ENCODE measurements at places on chromosomes 1 and 21.

DNA sequence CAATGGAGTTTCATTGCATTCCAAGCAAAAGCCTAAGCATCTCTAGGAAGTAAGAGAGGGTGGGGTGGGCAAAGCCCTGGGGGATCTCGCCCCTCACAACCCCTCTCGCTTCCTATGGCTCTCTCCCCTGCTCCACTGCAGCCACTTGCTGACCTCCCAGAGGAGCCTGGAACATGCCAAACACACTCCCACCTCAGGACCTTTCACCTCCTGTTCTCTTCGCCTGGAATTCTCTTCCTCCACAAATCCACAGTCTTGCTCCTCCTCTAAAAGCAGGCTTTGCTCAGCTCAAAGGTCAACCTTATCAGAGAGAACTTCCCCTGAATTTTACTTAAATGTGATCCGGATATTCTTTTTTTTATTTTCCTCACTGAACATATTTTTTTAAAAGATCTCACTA is 20.9 kb upstream of the SRRM1 start:
- DNase-seq: no peak

DNA sequence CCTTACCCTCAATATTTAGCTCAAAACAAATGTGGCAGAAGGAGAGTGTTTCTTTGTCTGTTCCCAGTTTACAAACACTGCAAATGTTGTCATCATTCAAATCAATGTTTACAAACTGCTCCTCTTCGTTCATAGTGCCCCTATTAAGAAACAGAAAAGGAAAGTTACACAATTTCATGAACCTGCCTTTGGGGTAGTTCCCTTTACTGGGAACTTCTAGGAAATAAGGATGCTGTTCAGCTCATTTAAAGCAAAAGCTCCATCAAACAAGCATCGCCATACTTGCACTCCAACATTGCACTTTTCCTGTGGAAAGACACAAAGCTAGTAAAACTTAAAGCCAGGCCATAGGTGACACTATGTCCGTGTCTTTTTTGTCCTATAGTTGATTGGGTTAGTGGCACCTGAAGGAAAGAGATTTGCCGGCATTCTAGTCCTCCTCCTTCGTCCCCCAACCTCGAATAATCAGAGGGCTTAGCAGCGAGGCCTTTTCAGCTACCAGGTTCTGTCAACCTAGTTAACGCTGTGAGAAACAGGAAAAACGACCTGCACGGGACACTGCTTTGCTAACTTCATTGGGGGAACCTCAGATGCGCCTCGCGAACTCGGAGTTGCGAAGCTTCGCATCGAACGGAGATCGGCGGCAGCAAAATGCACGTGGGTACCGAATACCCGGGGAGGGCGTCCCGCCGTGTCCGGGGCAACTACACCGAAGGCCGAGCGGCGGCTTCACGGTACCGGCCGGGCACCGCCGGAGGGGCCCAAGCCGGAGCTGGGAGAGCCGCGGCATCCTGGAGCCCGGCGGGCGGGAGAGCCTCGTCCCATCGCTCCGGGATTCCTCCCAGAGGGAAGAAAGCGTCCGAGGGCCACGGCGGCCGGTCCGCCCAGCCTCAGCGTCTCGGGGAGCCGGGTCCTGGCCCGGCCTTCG is 706 bp downstream of the C21orf91 start:
- peak; percentile 40 for DNase-seq

DNA sequence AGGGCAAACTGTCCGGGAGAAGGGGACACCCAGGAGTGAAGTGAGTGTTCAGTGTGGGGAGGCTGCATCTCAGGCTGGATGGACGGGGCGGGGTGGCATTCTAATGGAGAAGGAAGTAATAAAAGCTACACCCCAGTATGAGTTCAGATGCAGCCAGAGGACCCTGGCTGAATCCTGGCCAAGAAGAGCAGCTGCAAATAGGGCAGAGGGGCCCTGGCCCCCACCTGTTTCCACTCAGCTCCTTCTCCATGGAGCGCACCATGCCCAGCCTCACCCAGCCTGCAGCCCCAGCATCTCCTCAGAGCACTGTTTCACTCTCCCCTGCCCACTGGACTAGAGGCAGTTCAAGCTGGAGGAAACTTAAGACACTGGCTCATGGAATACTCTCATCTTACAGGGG is 46.4 kb downstream of the KCND3 start:
- DNase-seq: no peak

- no peak for DNase-seq
Observed at GRCh38 chr1:84847253-84848250, 45.5 kb downstream of the LPAR3 start.

DNA sequence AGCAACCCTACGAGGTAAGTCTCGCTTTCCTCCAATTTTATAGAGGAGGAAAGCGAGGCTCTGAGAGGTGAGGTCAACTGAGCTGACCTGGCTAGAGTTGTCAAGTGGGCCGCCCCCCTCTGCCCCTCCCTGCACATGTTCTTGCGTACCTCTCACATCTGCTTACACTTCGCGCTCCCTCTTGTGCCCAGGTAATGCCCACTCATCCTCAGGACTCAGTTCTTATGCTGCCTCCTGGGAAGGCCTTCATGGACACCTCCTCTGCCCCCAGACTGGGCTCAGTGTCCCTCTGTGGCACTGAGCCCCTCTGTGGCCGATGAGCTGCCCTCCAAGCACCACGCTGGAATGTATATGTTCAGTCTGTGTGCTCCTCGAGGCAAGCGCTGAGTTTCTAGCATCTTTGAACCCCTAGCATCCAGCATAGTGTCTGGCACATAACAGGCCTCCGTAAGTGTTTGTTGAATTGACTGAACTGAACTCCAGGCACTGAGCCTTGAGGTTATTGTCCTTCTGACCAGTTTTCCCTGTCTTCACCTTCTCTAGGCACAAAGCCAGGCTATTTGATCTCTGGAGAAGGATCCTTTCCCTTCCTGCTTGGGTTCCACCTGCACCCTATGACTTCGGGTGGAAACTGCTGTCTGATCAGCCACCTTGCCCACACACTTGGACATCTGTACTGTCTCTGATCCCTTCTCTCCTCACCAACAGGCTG is 13.5 kb downstream of the MOV10 start:
- no peak for DNase-seq

- DNase-seq: no peak
Observed at GRCh38 chr1:180229483-180230415, at the start of gene LHX4. TSS of gene LHX4 (plus strand) at chr1:180230264. CDS start at chr1:180230530, 266 bp downstream.

DNA sequence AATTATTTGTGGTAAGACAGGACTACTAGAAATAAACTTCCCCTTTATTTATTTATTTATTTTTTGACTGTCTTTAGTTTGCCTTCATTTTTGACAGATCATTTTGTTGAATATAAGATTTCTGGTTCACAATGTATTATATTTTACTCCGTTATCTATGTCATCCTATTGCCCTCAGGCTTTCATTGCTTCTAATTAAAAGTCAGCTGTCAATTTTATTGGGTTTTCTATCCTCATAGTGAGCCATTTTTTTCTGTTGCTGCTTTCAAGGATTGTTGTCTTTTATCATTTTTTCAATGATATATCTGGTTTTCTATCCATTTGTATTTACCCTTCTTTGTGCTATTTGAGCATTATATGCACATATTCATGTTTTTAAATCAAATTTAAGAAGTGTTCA is 866.2 kb downstream of the LRRIQ3 start:
- DNase-seq: no peak

DNA sequence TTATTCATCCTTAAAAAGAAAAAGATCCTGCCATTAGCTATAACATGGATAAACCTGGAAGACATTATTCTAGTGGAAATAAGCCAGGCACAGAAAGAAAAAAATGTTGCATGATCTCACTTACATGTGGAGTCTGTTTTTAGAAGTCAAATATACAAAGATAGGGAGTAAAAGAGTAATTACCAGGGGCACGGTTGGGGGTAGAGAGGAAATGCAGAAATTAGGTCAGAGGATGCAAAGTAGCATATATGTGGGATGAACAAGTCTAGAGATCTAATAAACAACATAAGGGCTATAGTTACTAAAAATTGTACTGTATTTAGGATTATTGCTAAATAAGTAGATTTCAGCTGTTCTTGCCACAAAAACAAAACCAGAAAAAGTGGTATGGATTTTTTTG is 61.4 kb upstream of the CD53 start:
- no peak for DNase-seq

DNA sequence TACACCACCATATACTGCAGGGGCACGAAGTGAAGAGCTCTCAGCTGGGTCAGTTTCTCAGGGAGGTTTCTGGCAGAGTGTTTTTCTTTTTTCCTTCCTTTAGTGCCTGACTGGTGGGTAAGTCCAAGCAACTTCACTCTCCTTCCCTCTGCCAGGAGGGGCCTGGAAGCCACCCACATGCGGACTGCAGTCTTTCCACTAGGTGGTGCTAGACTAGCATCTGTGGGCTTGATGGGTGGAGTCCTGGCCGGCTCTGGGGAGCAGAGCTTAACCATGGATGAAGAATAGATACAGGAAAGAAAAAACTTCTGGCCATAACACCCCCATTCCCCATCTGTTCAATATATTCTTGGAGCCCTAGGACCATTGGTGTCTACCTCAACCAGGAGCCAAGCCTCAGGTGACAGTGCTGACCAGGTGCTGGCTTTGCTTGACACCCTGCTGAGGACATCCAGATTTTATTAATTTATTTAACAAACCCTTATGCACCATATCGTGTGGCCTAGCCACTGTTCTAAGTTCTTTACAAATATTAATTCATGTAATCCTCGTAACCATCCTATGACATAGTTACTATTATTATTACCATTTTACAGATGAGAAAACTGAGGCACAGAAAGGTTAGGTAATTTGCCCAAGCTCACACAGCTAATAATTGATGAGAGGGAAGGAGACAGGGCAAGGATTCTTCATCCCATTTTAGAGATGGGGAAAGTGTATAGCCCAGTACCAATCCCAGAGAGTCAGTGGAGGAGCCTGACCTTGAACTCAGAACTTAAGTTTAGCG is 126.7 kb upstream of the CSF3R start:
- DNase-seq: peak; percentile 6

DNA sequence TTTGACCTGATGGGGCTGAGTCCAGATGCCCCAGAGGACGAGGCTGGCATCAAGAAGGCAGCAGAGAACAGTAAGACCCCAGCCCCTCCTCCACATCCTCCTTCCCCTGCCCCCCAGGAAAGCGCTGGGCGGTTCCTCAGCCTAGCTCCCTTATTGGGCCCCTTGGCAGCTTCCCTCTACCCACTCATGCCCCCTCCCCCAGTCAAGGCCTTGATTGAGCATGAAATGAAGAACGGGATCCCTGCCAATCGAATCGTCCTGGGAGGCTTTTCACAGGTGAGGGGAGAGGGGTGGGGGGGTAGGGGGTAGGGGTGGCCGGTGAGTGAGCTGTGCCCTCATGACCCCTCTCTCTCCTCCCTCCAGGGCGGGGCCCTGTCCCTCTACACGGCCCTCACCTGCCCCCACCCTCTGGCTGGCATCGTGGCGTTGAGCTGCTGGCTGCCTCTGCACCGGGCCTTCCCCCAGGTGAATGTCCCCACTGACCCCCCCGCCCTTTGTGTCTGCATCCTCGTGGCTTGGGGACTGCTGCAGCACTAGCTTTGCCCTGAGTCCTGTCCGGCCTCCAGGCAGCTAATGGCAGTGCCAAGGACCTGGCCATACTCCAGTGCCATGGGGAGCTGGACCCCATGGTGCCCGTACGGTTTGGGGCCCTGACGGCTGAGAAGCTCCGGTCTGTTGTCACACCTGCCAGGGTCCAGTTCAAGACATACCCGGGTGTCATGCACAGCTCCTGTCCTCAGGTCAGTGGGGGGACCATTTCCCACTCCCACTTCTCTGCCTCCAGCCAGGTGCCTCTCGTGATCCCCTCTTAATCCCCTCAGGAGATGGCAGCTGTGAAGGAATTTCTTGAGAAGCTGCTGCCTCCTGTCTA is 3.2 kb downstream of the LYPLA2 start:
- DNase-seq: no peak

- DNase-seq: no peak
Observed at GRCh38 chr1:19683351-19683750, 18.7 kb downstream of the HTR6 start.
